PC-9 (cell line): ENCODE measurements at places on chromosomes 5 and 9. TPM values are rescaled to one million over a fixed set of nuclear protein-coding genes. Genes with fewer than 3 reads are reported as not detected.

DNA sequence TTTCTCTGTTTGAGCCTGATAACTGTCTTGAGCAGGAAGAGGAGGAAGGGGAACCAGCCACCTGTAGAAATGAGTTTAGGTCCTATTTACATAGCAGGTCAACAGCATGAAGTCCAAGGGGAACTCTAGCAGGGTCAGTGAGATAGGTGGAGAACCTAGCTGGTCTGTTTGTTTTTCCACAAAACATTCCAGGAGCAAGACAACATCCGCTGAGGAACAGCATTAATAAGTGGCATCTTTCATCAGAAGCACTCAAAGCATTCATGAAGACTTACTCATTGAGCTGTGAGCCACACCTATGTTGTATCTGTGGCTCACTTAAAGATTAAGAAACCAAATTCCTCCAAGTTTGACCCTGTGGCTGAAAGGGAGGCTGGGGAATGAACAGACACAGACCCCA lies 115.9 kb downstream of the ACTBL2 start:
- peak; percentile 55 for DNase-seq

DNA sequence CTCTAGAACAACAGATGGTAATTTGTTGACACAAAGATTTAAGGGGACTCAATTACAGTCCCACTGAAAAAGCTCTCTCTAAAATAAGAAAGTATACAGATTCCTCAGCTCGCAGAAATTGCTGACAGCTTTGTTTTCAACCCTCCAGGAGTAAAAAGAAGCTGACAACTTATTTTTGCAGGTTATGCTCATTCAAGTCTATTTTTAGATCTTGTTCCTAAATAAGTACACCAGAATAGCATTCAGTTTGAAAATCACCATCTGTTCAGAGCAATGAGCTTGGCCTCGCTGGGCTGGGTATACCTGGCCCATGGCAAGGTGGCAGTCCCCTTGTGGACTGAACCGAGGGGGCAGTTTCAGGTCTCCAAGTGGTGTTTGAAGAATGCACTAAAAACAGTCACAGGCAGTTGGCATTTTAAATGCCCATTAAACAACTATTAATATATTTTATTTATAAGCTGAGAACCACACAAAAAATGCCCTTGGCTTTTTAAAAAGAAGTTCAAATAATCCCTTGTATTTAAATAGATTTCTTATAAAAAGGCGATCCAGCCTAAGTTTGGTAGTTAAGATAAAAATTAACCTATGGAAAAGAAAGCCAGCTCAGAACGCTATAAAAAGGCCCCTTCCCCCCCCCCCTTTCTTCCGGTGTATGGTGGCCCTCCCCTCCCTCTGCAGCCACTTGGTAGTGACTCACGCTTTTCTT lies 169.2 kb downstream of the AUH start:
- DNase-seq, result no peak

- DNase-seq, result no peak
Measured at GRCh38 chr9:19320495-19320894, 59.5 kb downstream of the RPS6 start.

The GAS1 gene
- total RNA-seq, result not detected in 2 replicates
